SIG-M5 (cell line): ENCODE measurements at places on chromosomes 6 and 20.

GRCh38 chr6:1504465-1504864 lies 105.2 kb upstream of the FOXC1 start:
- DNase-seq: no peak

DNA sequence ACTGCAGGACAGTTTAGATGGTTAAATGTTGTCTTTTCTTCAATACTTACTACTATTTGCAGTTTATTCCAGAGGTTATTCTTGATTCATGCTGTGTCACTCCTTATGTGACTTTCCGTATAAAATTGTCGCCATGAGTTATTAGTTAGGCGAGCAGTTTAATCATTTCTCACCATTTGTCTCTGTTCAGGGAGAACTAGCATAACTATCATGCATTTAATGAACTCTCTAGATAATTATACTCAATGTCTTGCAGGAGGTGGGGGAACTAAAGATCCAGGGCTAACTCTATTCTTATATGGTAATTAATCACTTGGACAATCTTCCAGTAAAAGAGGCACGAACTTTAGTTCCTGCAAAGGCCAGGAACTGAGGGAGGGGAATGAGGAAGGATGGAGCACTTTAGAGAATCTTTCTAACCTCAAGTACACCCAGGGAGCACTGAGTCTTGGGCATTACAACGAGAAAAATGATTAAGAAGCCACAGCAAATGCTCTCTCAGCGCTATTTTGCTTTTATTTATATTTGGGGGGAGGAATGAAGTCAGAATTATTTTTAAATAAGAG lies 58.3 kb downstream of the IYD start:
- no peak for DNase-seq

- no peak for DNase-seq
These were observed 1.7 kb downstream of the DIDO1 start for GRCh38 chr20:62924442-62925075.

- no peak for DNase-seq
These were observed 41.6 kb upstream of the FRMD1 start for GRCh38 chr6:168120390-168121302.

- DNase-seq: no peak
These were observed 350.0 kb upstream of the MANEA start for GRCh38 chr6:95227351-95227750.

- no peak for DNase-seq
These were observed 2.2 kb downstream of the SULF2 start for GRCh38 chr20:47782920-47783552.

DNA sequence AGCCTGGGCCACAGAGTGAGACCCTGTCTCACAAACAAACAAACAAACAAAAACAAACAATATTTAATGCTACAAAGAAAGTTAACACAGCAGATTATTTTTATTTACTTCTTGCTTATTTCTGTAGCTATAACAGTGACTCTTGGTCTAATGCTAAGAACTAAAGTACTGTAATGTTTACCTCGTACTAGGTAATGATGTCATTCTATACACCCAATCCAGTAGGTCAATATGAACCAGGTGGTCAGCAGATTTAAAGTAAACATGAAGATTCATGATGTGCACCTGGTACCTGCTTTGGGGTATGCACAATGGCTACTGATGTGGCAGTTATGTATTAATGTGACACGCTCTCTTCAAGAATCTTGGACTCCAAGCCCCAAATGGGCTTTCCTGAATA lies 36.6 kb upstream of the CARMIL1 start:
- no peak for DNase-seq

DNA sequence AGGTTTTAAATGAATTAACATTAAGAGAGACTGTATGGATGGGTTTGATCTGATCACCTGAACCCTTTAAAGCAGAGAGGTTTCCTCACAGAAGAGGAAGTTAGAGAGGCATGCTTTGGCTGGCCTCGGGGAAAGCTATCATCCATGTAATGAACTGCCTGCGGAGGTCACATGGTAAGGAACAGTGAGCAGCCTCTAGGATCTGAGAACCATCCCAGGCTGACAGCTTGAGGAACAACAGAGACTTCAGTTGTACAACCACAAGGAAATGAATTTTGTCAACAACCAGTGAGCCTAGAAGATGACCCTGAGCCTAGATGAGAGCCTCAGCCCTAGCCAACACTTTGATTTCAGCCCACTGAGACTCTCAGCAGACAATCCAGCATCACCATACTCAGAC lies 2.9 kb upstream of the COL21A1 start:
- DNase-seq: no peak

DNA sequence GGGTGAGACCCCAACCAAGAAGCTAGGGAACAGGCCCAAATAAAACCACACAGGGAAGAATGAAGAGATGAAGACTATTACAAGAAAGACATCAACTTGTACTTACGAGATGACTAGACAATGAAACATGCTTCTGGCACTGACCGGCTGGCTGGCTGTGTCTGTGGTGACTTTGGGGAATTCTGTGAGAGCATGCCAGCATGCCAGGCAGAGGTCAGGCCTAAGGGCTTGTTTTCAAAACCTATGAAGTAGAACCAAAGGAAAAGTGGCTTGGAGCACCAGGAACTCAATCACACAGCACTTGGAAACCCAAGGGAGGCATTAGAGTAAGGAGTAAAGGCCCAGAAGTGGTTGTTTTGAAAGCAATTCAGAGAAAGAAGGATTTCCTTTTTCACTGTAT lies 28.4 kb upstream of the GSTA3 start:
- DNase-seq: no peak

- no peak for DNase-seq
These were observed 26.1 kb upstream of the ADTRP start for GRCh38 chr6:11804701-11805100.

DNA sequence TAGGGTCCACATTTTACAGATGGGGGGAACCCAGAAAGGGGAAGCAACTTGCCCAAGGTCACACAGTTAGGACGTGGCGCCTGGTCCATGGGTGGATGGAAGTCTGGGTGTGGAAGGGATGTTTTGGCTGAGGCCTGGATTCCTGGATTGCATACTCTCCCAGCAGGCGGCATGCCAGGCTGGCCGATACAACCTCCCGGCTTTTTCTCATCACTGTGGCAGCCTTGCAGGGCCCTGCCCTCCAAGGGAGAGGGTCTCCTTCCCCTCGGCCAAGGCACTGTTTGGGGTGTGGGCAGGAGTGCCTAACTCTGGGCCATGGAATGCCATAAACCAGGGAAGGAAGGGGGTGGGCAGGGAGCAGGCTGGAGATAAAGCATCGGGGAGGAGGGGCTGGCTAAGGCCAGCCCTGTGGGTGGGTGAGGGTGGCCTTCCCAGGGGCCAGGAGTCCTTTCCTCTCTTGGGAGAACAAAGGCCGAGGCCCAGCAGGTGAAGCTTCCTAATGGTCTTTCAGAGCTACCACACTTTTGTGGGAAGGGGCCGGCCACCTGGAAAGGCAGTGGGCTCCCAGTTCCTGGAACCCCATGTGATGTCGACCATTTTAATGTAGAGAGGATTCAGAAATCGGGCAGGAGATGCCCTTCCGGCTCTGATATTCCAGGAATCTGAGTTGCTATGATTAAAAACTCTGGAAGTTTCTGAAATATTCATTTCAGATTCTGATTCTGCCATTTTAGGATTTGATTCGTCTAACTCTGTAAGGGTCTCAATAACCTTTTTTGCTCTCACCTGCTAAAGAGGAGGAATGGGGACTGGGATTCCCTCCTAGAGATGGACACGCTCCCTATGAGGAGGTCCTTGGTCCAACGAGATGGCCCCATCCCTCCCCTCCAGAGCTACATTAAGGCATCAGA lies 4.2 kb downstream of the FOXS1 start:
- DNase-seq: no peak

- DNase-seq: no peak
These were observed 426 bp downstream of the ASXL1 start for GRCh38 chr20:32358632-32358882.

GRCh38 chr20:44728801-44729443 lies 13.8 kb downstream of the CCN5 start:
- no peak for DNase-seq

- DNase-seq: no peak
These were observed 425.9 kb downstream of the HTR1B start for GRCh38 chr6:77037439-77037838.

- no peak for DNase-seq
These were observed 8.5 kb upstream of the REPS1 start for GRCh38 chr6:138996524-138996923.

DNA sequence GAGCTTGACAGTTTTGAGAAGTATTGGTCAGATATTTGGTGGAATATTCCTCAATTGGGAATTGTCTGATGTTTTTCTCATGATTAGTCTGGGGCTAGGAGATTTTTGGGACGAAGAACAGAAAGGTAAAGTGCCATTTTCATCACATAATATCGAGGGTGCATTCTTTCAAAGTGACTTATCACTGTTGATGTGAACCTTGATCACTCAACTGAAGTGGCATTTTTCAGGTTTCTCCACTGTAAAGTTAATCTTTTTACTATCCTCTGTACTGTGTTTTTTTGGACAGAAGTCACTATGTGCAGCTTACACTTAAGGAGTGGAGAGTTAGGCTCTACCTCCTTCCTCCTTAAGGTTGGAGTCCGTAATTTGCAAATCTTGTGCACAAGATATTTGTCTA lies 39.2 kb downstream of the PTCHD4 start:
- DNase-seq: no peak

- no peak for DNase-seq
These were observed 21.6 kb downstream of the SPAG4 start for GRCh38 chr20:35637276-35637675.

DNA sequence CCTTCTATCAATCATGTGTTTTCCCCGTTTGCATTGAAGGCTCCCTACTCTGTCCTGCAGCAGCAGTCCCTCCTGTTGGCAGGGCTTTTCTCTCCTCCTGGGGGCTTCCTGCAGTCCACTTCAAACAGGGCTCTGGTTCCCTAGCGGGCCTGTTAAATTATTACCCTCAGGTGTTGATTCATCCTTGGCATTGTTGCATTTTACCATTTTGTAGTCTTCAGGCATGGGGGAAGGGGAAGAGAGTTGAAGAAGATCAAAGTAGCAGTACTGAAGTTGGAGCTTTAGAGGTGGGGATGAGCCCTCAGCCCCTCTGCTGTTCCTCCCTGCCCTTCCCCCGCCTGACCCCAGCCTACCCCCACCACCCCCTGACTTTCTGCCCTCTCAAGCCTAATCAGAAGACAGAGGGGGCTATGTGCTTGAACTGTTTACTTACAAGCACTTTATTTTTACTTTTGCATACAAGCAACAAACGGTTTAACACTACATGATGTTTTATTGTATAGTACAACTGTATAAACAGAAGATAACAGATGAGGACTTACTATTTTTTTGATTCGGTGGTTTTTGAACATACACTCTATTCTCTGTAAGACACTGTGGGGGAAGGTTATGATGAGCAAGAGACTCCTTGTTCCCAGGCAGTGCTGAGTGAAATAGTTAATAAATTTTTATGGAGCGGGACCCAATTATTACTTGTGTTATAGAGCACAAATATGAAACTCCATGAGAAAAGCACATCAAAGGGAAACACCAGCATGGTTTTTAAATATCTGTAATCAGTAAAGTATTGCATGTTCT lies 169.7 kb downstream of the EYA4 start:
- no peak for DNase-seq

DNA sequence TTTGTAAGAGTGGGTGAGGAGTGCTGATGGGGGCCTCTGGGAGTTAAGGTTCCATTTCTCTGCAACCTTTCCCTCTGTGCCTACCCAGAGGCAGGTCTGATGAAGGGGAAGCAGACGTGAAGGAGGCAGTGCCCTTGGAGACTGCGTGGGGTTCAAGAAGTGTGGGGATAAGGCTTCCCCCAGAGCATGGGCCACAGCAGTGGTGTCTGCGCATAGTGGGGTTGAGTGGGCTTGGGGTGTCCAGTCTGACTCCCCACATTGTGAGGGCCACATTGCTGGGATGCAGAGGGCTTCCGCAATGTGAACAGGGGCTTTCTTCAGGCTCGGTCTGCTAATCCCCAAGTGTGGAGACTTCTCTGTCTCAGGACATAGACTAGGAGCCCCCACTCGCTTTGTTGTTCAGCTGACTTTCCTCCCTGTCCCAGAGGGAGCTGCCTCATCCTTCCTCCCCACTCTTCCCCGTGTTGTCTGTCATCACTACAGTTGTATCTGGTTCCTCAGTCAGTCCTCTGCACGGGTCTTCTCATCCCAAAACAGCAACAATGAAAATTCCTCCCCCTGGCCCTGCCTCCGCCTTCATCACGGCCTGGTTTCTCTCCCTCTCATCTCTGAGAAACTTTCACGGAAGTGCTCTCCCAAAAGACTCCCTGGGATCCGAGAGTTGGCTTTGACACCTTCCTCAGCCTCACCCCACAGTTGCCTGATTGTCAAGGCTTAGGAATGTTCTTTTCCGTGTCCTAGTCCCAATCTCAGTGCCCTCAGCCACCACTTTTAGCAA lies 2.8 kb downstream of the EBF4 start:
- DNase-seq: no peak

DNA sequence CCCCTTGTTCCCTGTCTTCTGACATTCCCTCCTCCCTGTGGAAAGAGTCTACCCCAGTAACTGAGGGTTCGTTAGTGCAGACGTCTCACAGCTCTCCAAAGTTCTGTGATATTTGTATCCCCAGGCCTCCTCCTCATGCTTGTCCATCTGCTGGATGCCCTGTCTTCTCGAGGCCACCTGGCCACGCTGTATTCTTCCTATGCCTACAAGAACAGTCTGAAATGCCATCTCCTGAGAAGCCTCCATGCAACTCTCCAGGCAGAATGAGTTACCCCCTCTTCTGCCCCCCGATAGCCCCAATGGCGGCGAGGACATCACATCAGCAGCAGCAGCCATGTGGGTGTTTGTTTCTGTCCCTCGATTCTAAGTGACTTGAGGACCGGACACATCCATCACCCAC lies 9.3 kb downstream of the ULBP2 start:
- no peak for DNase-seq

DNA sequence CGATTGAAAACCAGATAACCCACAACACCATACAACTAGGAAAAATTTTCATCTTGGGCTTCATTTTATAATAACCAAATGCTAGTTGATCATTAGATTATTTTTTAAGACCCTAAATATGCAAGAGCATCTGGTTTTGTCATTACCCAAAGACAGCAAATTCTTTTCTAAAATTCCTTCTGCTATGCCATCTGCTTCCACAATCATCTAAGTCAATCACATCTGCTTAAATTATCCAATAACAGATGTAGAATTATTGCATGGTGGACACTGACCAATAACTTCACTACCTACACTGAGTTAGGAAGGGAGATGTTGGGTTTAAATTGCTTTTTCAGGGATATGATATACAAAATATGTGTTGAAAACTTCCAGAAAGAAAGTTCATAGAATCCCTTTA lies 41.9 kb downstream of the PKHD1 start:
- DNase-seq: no peak

GRCh38 chr6:97462938-97463598 lies 180.1 kb upstream of the MMS22L start:
- DNase-seq: no peak

DNA sequence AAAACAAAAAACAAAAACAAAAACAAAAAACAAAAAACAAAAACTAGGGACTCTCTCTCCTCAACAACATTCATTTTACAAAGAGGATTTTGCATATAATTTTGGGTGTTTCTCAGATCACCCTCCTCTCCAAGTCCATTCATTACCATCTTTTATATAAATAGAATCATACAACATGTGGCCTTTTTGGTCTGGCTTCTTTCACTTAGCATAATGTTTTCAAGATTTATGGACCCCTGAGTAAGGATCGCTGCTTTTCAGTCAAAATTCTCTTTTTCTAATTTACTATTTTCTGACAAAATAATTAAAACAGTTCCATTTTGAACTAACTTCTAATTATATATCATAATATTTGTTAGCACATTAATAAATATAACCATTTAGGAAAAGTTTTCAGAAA lies 94.8 kb downstream of the UBE3D start:
- no peak for DNase-seq

GRCh38 chr20:35271904-35272303 lies 6.0 kb downstream of the MMP24OS start:
- no peak for DNase-seq

- DNase-seq: no peak
These were observed 6.0 kb upstream of the PRDM1 start for GRCh38 chr6:106079961-106080762.
